Stimulated activated CD8-positive, alpha-beta memory T cell treated with anti-CD3 and anti-CD28 coated beads, Interleukin-4, amount 100 ng/mL, for 1 hour (primary cell): ENCODE measurements at places on chromosomes 1 and 21.

- no peak for DNase-seq
Observed at GRCh38 chr1:29121516-29121935, 2.2 kb downstream of the TMEM200B start.

- DNase-seq, result no peak
Observed at GRCh38 chr1:152759453-152760173, 1.8 kb downstream of the KPRP start.

- DNase-seq, result no peak
Observed at GRCh38 chr21:16086936-16087335, 357.2 kb downstream of the USP25 start.

DNA sequence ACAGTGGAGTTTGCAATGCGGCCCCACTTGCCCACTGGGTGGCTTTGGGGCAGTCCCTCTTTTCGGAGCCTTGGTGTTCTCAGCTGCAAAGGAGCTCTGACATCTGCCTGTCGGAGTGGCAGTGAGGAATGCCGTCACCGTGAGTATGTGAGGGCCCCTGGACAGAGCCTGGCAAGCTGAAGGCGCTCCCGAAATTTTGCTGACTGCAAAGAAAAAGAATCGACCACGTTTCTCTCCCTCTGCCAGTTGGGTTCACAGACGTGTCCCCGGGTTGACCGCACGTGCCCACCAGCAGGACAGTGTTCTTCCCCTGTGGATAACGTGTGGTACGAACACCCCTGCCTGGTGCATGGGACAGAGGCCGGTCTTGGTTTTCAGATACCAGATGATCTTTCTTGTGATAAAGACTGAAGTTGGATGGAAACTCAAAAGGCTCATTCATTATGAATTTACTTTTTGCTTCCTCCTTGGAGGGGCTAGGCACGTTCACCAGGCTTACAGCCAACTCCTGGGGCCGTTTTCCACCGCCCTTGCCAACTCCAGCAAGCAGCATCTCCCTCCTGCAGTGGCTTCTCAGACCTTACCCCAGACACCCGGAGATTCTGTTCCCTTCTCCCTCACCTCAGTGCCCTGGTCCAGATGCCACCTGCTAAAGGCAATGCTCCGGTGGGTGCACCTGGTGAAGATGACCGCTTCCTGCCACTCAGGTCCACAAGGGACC, 29.7 kb downstream of the ECE1 start:
- no peak for DNase-seq

GRCh38 chr1:42971841-42972291, 13.2 kb upstream of the SLC2A1 start:
- DNase-seq, result no peak

- DNase-seq, result no peak
Observed at GRCh38 chr1:229579059-229579673, 20.7 kb upstream of the ABCB10 start.

GRCh38 chr1:198647055-198647454, 8.2 kb downstream of the PTPRC start:
- DNase-seq, result no peak

DNA sequence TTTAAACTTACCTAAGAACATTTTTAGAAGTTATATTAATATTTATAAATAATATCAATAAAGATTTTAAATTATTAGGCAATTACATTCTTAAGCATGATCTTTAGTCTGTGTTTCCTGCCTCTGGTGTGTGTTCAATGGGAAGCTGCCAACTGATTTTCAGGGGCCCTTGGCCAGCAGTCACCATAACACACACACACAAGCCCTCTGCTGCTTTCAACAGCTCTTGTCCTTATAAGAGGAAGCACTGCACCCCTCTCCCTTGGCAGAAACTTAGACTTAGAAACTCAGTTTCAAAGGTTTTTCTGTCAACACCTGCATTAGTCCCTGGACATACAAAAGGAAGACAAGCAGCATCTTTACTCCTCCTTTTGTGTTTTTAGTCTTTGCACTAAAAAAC, 81.4 kb downstream of the VAV3 start:
- DNase-seq, result no peak
